ENCODE measurements at places on chromosomes 12 and 14.

GRCh38 chr14:29205658-29206057 lies 439.1 kb downstream of the FOXG1 start:
- DNase-seq = no peak

DNA sequence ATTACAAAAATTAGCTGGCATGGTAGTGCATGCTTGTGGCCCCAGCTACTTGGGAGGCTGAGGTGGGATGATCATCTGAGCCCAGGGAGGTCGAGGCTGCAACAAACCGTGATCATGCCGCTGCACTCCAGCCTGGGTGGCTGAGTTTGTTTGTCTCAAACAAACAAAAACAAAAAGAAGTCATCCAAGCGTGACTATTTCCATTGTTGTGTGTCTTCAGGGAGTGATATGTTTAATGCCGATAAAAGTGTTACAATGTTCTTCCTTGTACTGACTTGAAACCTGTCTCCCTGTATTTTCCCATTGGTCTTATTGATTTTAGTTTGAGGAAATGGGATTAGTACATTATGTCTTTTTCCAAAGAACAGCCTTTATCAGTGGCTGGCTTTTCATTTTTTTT lies 75.6 kb upstream of the USP44 start:
- no peak for DNase-seq

- no peak for DNase-seq
Observed at GRCh38 chr14:96351986-96352385, 11.2 kb downstream of the ATG2B start.

GRCh38 chr14:63295231-63295685 lies 23.5 kb downstream of the GPHB5 start:
- no peak for DNase-seq

DNA sequence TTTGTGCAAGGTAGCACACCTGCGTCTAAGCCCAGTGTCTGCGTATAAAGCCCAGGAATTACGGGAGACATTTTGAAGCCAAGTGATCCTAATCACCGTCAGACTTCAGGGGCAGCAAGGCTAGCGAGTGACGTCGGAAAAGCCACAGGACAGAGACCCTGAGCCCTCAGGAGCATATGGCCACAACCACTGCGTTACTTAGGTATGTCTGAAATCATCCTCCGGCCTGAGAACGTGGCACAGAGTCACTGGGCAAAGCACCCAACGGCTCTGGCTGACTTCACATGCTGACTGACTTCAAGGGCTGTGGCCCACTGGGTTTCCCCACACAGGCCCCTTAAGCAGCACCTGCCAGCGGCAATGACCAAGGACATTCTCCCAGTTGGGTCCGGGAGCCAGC lies 71.5 kb downstream of the RIMBP2 start:
- no peak for DNase-seq

- no peak for DNase-seq
Observed at GRCh38 chr14:92942976-92943710, 20.2 kb downstream of the CHGA start.
